ENCODE measurements at places on chromosomes 1 and 21.

- DNase-seq: peak; percentile 72
Measured at GRCh38 chr1:72283307-72284083, 1.2 kb upstream of the NEGR1 start.

DNA sequence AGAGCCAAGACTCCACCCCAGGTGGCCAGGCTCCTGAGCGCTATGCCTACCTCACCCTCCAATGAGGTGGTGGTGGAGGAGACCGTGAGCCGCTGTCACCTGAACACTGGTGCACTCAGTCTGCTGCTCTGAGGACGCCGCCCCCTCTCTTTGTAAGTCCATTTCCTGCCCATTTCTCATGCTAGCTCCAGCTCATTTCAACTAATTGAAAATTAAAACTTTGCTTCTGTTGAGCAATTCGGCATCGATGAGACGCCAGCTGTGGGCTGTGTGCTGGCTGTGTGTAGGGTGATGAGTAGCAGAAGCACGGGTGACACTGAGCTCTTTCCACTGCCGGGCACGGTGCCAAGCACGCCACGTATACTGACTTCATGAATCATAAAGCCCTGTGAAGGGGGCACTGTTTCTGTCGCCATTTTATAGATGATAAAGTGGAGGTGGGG is 11.2 kb downstream of the TNFRSF1B start:
- peak; percentile 95 for DNase-seq

- DNase-seq: no peak
Measured at GRCh38 chr1:82391712-82392111, 591.0 kb downstream of the ADGRL2 start.

DNA sequence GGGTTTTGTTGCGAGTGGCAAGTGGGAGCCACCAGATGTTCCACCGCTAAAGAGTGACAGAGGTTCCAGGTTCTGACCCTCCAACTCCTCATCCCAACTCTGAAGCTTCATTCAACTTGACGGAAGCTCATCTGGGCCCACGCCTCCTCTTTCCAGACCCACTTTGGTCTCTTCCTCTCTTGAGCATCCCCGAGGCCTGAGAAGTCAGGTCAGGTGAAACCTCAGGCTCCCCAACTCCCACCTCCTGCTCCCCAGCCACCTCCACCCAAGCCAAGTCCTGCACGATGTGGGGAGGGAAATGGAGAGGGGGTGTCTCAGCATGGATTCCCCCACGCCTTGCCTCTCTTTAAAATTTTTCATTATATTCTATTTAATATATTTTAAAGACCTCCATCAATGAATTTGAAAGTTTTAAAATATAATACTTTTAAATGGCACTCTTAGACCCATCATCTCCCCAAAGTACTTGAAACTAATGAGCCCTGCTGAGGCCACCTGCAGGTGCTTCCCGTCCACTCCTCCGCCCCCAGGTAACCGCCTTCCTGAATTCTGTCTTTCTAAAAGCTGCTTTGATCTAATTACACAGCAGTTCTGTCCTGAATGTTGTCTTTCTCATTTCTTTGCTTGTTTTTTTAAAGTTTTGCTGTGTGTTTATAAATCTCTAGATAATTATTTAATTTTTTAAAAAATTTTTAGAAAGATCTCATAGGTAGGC is 238.1 kb downstream of the KAZN start:
- DNase-seq: no peak
